ENCODE measurements at places on chromosomes 2 and 18.

DNA sequence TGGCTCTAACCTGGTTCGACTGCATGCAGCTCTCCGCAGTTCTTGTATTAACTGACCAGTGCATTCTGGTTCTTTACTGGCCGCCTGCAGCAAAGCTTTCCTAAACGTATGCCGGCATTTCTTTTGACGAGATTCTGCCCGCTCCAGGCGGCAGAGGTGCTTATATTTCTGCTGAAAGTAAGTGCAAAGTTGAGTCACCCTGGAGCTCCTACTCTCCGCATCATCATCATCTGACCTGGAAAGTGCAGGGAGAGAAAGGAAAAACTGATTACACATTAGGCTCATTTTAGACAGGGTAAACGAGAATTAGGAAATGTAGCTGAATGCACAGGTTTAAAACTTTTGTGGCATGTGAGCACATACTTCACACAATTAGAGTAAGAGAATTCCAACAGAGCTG lies 57.9 kb downstream of the INO80D start:
- DNase-seq = peak; percentile 11

DNA sequence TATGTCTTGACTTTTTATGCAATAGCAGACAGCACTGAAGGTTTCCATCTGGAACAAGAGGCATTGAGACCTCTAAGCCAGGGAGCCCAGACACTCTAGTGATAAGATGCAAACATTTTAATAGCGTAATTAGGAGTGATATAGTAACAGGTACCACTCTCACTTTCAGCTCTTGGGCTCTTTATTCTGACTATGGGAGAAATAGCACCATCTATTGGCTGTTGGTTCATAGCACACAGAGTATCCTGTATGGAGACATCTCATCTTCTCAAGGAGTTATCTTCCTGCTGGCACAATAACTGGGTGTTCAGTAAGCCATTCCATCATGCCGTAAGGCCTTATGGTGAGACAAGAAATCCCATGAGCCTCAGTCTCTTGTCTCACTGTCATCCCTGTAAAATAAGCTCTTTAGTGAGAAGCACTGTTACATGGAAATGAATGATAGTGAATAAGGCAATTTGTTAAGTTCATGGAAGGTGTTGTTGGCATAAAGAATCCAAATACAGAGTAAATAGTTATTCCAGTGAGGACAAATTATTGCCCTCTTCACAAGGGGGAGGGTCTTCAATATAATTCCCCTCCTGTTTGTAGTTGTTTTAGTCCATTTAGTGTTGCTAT lies 48.3 kb downstream of the THUMPD2 start:
- peak; percentile 35 for DNase-seq

- DNase-seq = no peak
Measured at GRCh38 chr18:45852631-45853030, 27.2 kb downstream of the SIGLEC15 start.

GRCh38 chr2:108809936-108810335 lies 23.4 kb downstream of the CCDC138 start:
- no peak for DNase-seq

GRCh38 chr2:29733213-29733612 lies 188.2 kb downstream of the ALK start:
- DNase-seq = no peak

GRCh38 chr18:59395226-59396175 lies 36.4 kb upstream of the LMAN1 start:
- DNase-seq = no peak

DNA sequence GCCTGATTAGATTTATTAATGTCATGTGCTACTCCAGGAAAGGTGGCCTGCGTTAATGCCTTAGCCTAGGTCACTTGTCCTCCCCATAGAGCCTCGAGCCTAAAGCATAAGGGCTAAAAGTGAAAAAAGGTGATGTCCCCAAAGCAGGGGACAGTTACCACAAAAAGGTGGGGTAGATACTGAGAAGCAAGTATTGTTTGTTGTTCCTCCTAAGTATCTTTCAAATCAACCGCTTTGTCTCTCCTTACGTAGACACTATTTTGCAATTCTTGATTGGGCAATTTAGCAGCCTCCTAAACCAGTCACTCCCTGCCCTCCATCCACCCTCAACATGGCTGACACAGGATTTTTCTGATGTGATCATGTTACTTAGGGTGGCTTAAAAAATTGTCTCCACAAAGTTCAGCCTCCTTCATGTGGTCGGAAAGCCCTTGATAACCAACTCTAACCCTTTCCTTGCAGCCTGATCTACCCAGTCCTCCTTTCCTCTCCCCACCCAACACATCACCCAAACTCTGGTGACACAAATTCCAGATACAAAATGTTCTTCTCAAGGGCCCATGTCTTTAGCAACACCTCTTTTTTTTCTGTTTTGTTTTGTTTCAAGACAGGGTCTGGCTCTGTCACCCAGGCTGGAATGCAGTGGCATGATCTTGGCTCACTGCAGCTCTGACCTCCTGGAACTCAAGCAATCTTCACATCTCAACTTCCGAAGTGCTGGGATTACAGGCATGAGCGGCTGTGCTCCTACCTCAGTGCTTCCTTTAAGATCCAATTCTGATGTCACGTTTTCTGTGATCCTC lies 6.9 kb downstream of the INHA start:
- peak; percentile 36 for DNase-seq

DNA sequence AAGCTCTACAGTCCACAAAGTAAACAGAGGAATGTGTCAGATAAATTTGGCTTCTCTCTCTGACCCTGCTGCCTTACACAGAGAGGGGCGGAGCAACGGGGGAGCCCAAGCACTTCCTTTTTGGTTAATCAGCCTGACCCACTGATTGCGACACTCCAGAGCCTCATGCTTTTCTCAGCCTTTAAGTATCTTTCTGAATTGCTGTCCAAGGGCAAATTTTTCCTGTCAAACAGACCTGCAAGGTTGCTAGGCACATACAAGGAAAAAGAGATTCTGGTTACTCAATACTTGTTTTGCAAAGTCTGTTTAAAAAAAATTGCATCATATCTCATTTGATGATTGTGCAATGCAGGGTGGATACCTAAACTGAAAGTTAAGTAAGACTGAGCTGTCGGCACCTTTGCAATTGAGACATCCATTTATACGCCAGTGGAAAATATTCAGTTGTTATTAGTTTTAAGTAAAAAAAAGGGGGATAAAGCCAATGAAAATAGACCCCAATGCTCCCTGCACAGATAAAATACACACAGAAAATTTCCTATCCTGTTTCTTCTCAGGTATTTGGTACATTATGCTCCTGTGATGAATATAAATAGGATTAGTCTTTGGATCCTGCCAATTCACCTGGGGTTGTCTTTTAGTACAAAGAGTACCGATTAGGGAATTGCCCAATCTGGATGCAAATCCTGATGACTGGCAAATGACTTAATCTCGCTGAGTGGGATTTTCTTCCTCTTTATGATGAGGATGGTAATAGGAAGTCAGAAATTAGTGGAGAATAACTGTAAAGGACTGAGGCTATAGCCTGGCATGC lies 260.2 kb upstream of the TRIB2 start:
- DNase-seq = peak; percentile 99

DNA sequence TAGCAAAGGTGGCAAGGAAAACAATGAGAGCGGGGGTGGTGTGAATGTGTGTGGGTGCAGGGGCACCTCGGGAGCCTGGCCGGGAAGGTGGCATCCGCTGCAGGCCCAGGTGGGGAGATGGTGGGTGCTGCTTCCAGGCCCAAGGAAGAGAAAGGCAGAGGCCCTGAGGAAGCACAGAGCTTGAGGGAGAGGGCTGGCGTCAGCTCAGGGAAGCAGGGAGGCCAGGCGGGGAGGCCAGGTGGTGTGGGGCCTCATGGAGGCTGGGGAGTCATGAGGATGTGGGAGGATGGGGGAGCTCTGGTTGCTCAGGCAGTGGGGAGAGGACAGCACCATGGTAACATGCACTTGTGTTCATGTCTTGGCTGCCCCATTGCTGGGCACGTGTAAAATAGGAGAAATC lies 43.3 kb downstream of the AGAP1 start:
- no peak for DNase-seq

GRCh38 chr18:36128530-36128870 lies 640 bp downstream of the SLC39A6 start:
- peak; percentile 47 for DNase-seq

DNA sequence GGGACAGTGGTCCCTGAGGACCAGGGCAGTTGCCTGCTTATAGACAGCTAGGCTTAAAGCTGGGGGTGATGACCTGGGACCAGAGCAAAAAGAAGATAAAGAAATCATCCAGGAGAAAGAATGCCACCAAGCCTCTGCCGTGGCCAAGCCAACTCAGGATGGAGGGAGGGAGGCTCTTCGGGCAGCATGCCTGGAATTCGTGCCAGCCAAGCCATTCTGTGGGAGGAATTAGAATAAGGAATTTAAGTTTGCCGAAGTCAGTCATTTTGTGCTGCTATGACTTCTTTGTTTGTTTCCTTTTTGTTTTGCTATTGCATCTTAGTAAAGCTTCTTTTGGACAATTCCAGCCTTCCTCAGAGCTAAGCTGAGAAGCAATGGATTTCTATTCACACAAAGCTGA lies 124.1 kb downstream of the EN1 start:
- DNase-seq = no peak

GRCh38 chr2:168635065-168635577 lies 167.3 kb upstream of the NOSTRIN start:
- peak; percentile 33 for DNase-seq

DNA sequence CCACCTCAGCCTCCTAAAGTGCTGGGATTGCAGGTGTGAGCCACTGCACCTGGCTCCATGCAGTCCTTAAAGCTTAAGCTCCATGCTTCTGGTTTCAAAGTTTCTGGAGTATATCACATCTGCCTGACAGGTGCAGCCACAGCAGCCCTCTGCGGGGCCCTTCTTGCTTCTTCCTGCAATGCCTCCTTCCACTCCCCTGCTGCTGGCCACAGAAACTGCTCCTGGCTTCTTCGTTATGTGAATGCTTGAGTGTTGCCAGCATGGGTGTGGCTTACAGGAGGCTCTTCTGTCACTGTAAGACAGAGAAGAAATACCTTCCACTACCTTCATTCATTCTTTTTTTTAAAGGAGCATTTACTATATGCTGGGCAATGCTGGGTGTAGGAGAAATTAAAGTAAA lies 10.1 kb upstream of the CCBE1 start:
- no peak for DNase-seq

DNA sequence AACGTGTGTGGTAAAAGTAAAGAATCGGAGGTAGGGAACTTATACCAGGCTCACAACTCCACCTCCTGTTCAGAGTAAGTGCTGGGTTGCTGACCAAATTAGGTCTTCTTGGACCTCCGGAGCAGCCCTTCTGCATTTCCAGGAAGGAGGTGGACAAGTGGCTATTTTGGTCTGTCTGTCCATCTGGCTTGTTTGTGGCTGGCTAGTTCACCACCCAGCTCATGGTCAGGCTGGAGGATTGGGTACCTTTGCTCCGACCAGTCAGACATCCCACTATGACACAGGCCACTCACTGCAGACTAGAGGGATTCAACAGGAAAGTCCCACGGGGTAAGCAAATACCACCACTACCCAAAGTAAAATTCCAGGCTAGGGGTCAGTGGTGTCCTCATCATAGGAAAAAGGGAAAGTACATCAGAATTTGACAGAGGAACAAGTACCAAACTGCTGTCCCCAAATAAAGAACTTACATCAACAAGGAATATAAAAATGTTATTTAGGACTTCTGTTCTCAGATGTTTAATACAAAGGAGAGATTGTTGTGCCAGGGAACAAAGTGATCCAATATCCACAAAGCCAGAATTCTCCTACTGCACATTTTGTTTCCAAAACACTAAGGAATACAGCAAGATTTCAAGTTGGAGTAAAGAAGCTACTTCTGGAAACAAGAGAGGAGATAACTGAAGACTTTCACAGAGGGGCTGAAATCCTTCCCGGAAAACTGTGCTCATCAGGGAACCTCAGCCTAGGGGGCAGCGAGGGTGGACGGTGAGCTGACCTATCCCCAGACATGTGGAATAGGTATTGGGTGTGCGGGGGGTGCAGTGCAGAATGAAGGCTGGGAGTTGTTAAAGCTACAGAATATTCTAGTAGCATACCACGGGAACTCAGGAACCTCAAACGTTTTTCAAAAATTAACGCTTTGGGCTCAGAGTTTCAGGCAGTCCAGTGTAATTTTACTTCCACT lies 56.9 kb downstream of the BCL2 start:
- DNase-seq = no peak

- DNase-seq = no peak
Measured at GRCh38 chr2:176479961-176480360, 210.7 kb downstream of the MTX2 start.

GRCh38 chr2:7025082-7025481 lies 107.9 kb downstream of the RNF144A start:
- DNase-seq = no peak
